ENCODE measurements at places on chromosomes 3 and 15.

- DNase-seq: no peak
Measured at GRCh38 chr3:126316501-126316939, 40.7 kb downstream of the KLF15 start.

- DNase-seq: no peak
Measured at GRCh38 chr3:77053795-77054194, 13.9 kb downstream of the ROBO2 start.

- DNase-seq: no peak
Measured at GRCh38 chr3:78757731-78758130, 1010.1 kb downstream of the ROBO1 start.

GRCh38 chr3:128942161-128942952 is 51.5 kb downstream of the CFAP92 start:
- DNase-seq: no peak

DNA sequence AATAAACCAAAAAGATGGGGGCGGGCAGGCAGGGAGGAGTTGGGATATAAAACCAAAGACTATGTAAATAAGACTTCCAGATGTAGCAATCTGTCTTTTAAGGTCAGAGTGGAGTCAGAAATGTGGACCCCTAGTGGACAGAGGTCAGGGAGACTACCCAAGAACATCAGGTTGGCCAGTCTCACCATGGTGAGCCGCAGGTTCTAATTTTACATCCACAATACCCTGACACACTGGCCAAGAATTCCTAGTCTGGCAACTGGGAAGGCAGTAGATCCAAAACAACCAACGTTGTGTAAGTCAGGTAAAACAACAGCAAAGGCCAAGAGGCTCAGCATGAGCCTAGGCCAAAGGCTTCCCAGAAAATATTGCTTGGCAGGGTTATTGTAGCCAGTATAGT is 203.4 kb downstream of the FOXP1 start:
- no peak for DNase-seq

DNA sequence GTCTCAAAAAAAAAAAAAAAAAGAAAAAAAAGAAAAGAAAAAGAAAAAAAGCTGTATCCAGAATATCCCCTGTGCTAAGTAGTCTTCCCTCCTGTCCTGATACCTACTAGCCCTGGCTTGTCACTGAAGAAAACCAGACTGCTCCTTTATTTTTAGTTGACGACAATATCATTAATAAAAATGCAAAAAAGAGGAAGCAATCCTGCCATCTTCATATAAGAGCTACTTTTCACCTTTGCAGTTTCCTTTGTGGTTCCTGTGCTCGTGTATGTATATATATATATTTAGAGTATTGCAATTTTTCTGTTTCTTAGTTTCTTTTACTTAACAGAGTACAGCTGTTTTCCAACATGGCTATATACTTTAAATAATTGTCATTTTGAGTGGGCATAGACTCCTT is 13.6 kb downstream of the C3orf20 start:
- no peak for DNase-seq

GRCh38 chr3:79006077-79006476 is 761.7 kb downstream of the ROBO1 start:
- DNase-seq: no peak

DNA sequence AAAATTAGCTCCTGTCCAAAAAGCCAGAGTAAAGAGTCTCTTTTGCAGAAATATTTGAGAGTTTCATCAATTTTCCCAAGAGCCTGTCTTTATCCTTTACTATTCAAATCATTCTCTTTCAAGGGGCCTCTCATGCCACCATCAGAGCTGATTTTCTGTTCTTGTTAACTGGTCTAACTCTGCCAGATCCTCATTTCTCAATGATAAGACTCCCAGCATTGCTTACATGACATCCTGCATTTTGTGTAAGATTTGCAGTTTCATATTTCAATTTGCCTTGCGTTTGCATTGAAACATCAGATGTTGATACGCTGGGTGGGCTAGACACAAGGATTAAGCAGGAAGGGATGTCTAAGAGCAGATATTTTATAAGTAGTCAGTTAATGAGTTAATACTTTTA is 228.7 kb downstream of the TBL1XR1 start:
- DNase-seq: no peak

GRCh38 chr3:28916713-28917499 is 364.0 kb upstream of the RBMS3 start:
- DNase-seq: peak; percentile 53

GRCh38 chr3:51391566-51392354 is 675 bp downstream of the RBM15B start:
- DNase-seq: no peak

- DNase-seq: no peak
Measured at GRCh38 chr15:33344530-33344929, 33.8 kb downstream of the RYR3 start.

DNA sequence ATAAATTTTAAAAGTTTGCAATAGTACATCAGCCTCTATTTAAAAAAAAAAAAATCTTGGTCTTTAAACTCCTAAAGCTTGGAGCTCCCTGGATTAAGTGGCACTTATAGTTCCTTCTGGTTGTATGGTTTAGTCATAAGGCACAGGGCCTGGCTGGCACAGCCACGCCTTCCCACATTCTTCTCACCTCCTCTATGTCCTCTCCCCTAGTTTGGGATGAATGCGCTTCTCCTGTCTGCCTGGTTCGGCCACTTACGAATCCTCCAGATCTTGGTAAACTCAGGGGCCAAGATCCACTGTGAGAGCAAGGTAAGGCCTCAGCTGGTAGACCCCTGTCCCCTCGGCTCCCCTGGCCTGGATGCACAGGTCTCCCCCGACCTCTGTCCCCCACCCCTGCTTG is 10.0 kb downstream of the ANKDD1A start:
- DNase-seq: no peak

- no peak for DNase-seq
Measured at GRCh38 chr3:49238274-49239127, 38.5 kb downstream of the C3orf62 start.

- no peak for DNase-seq
Measured at GRCh38 chr3:97504463-97504862, 260.1 kb upstream of the ARL6 start.

GRCh38 chr3:178389258-178389657 is 147.0 kb upstream of the KCNMB2 start:
- DNase-seq: no peak

- peak; percentile 27 for DNase-seq
Measured at GRCh38 chr3:149401212-149401925, 23.9 kb upstream of the TM4SF1 start.

GRCh38 chr3:100001526-100002270 is 112.6 kb downstream of the FILIP1L start:
- no peak for DNase-seq

DNA sequence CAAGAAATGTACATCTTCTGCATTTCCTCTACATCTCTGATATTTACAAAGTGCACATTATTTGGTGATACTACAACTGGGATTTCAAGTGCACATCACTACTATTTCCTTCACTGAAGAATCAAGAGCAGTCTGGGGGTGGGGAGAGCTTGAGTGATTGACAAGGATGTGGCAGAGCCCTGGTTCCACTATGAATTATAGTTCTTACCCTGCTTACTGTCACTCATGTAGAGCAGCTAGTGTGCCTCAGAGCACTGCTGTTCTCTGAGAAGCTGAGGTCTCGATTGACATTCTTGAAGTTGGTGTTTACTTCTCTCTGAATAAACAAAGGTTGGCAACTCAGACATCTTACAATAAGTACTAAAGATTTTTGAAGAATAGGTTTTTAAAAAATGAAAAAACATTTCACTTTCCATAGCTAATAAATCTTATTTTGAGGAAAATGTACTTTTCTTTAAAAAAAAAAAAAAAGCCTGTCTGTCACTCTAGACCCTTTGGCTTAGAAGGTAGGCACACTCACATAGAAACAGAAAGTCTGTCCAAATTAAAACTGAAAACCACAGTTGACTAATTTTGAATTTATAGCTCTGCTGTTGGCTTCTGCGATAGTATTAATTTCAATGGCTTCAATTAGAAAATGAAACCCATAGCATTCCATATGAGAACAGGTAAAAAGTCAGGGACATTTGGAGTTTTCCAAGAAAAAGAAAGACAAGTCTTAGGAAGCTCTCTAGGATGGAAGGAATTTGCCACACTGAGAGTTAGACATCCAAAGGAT is 5.6 kb downstream of the GREM1 start:
- DNase-seq: no peak

DNA sequence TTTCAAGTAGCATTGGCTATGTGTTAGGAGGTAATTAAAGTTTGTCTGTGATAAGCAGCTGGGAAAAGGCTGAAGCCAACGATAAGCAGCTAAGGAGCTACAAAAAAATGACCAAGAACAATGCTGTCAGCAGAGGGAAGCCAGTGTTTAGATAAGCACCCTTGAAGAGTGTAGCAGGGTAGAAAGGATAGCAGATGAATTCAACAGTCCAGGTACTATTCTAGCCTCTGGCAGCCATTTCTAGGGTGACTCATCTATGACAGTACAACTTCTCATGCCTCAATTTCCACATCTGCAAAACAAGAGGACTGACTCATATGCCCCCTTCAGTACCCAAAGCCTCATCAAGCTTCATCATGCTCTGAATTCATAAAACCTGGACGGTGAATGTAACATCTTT is 617.6 kb upstream of the UBE2E2 start:
- no peak for DNase-seq

DNA sequence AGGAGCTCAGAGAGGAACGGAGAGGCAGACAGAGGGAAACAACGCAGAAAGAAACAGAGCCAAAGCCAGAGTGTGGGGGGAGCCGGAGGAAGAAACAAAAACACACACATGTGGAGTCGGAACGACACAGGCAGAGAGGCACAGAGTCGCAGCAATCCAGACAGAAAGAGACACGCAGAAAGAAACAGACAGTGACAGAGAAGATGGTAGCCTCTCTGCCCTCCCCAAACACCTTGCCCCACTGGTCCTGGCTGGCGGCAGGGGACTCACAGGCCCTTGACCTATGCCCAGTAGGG is 1.7 kb downstream of the NCKIPSD start:
- no peak for DNase-seq

GRCh38 chr15:99738021-99738847 is 5.0 kb upstream of the LYSMD4 start:
- DNase-seq: no peak

Measured in amniotic stem cell (primary cell).